ENCODE measurements at places on chromosomes 6 and 20.

DNA sequence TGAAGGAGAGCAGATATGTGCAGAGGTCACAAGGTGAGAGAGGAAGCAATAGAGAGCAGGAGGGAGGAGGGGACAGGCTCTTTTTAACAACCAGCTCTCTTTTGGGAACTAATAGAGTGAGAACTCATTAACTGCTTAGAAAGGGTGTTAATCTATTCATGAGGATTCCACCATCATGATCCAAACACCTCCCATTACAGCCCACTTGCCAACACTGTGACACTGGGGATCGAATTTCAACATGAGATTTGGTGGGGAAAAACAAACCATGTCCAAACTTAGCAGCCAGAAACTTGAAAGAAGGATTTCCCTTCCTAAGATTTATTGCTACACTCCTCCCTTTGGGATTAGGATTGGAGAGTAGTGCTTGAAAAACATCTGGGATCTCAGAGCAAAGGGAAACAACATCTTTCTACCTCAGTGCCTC is 135.5 kb upstream of the PLCB4 start:
- DNase-seq = no peak

DNA sequence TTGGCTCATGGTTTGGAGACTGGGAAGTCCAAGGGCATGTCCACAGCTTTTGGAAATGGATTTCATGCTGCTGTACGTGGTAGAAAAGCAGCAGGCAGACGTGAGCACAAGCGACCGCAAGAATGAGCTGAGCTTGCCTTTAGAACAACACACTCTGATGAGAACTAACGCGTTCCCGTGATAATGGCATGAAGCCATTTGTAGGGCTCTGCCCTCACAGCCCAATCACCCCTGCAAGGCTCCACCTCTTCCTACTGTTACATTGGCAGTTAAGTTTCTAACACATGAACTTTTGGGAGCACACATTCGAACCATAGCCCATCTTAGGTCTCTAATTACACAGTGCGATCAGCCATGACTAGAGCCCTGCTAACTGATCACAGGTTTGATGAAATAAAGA is 107.5 kb upstream of the TMEM170B start:
- DNase-seq = no peak

- DNase-seq = no peak
Measured at GRCh38 chr6:115891750-115892149, 168.9 kb downstream of the FRK start.

GRCh38 chr6:142011156-142011555 is 121.6 kb upstream of the GJE1 start:
- no peak for DNase-seq

- DNase-seq = no peak
Measured at GRCh38 chr6:1913577-1913976, 303.9 kb downstream of the FOXC1 start.

GRCh38 chr6:79420054-79420453 is 117.2 kb downstream of the LCA5 start:
- DNase-seq = no peak

- DNase-seq = no peak
Measured at GRCh38 chr6:133411757-133412156, 170.6 kb downstream of the EYA4 start.

DNA sequence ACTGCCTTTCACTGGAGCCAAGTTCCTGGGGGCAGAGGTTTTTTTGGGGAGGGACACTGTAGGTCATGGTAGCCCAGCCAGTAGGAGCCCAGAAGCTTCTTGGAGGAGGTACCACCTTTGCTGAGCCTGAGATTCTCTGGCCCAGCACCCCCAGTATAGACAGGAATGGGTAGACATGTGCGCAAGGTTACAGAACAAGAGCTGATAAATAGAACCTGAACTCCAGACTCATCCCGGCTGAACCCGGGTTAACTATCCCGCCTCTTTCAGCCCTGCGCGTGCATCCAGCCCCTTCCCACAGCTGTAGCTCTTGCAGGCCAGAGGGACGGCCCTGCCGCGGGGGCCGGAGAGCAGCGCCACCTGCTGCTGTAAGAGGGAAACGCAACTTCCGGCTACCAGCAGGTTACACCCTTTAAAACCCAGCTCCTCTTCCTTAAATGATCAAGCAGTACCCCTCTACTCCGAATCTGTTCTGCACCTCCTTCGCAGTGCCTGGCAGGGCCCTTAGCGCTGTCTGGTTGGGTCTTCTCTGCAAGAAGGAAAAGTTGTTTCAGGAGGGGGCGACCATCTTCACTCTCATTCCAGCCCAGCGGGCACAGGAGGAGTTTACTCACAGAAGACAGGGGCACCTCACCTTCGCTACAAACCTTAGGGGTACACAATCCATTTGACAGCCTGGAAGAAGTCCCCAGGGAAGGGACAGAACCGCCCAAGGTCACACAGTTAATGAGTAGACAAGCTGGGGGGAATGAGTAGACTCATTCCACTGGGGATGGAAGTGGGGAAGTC is 7.5 kb downstream of the SRXN1 start:
- peak; percentile 59 for DNase-seq

DNA sequence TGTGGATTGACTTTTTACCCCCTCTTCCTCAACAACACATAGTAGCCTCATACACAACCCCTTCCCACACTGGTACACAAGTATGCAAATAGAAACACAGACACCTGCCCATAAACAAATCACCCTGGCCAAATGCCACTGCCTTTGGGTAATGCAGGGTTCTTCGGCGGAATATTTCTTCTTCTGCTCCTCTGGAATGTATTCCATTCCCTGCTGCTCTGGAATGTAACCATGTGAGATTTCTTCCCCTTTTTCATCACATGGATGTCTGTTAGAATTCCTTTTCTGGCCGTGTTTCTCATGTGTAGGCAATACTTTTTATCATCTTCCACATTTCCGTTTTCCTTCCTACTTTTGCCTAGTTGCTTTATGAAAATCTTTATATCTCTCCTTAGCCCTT is 76.1 kb upstream of the TPD52L1 start:
- DNase-seq = no peak

GRCh38 chr6:166395778-166396177 is 13.0 kb upstream of the MPC1 start:
- no peak for DNase-seq

GRCh38 chr20:39021748-39022147 is 59.6 kb downstream of the DHX35 start:
- DNase-seq = no peak

- peak; percentile 30 for DNase-seq
Measured at GRCh38 chr20:36399147-36399968, 93.2 kb downstream of the DLGAP4 start.
